ENCODE measurements at places on chromosomes 11 and 22.

GRCh38 chr11:76782531-76783293 lies 444 bp upstream of the TSKU start:
- peak; percentile 98 for DNase-seq

DNA sequence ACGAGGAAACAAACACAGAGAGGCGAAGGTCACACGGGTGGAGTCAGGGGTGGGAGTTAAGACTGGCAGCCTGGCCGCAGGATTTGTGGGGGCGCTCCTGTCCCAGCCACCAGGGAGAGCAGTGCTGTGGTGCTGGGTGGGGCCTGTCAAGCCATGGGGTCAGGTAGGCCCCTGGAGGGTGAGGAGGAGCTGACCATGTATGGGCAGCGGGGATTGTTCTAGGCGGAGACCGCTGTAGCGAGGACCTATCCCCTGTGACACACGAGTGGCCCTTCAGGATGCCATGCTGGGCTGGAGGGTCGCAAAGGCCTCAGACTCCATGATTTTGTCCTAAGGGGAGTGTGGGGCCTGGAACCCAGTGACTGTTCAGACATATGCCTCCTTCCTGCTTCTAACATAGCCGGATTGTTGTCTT lies 1.6 kb upstream of the RPS19BP1 start:
- DNase-seq, result no peak

DNA sequence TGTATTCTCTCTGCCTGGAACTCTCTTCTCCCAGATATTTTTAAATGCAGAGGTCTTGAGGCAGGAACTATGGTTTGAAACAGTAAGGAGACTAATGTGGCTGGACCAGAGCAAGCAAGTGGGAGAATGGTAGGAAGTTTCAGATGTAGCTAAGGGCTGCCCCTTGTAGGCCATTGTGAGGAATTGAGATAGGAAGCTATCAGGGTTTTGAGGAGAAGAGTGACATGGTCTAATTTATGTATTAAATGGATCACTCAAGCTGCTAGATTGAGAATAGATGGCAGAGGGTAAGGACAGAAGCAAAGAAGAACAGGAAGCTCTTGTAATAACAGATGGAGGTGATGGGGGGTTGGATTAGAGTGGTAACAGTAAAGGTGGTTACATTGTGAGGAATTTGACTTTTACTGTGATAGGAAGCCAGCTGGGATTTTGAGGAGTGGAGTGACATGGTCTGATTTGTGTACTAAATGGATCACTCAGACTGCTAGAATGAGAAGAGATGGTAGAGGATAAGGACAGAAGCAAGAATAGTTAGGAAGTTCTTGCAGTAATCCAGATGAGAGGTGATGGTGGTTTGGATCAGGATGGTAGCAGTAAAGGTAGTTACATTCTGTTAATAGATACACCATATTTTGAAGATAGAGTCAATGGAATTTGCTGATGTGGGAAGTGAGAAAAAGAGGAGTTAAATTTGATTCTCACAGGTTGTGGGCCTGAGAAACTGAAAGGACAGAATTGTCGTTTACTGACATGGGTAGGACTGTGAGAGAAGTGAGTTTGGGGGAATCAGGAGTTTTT lies 63.0 kb downstream of the HIPK3 start:
- DNase-seq, result no peak

GRCh38 chr11:111512296-111513239 lies at the start of gene BTG4:
Gene BTG4 (minus strand): TSS chr11:111512386. CDS start chr11:111498776, 13,610 bp downstream.
- DNase-seq, result no peak

- DNase-seq, result no peak
Observed at GRCh38 chr11:76076749-76077148, 129.6 kb downstream of the WNT11 start.

DNA sequence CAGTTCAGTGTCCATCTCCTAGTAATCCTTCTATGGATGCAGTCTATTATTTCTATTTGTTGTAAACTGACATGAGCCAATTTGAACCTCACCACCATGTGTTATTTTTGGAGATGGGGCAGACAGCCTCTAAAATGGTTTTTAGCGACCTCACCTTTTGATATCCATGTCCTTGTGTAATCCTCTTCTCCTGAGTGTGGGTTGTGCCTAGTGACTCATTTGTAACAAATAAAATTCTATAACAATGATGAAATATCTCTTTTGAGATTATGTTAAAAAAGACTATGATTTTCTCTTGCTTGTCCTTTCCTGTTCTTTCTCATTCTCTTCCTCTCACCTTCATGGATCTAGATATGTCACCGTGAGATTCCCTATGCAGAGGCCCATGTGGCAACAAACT lies 554.6 kb upstream of the ANO3 start:
- DNase-seq, result no peak

DNA sequence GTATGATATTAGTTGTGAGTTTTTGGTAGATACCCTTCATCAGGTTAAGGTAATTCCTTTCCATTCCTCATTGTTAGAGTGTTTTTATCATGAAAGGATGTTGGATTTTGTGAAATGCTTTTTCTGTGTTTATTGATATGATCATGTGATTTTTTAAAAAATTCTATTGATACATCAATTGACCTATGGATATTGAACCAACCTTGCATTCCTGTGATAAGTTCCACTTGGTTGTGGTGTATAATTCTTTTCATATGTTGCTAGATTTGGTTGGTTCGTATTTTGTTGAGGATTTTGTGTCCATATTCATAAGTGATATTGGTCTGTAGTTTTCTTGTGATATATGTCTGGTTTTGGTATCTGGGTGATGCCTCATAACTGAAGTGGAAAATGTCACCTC lies 6.7 kb downstream of the ANKRD13D start:
- no peak for DNase-seq

- DNase-seq, result no peak
Observed at GRCh38 chr11:112744041-112744440, 217.2 kb upstream of the NCAM1 start.

DNA sequence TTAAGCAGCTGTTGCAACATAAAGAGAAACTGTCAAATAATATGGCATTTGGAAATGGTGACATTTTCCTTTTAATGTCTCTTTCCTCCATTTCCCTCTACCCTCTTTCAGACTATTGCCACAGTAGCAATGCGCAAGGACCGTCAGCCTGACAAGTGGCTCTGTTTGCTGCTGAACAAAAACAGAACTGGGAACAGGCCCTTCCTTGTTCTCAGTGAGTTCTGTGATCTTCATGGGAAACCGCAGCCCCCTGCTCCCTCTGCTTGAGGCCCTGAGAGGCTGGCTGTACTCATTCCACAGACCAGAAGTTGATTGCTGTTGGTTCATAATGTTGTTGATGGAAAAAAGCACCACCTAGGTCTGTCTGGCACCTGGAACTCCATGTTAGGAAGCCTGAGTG lies 559.7 kb downstream of the OPCML start:
- no peak for DNase-seq

DNA sequence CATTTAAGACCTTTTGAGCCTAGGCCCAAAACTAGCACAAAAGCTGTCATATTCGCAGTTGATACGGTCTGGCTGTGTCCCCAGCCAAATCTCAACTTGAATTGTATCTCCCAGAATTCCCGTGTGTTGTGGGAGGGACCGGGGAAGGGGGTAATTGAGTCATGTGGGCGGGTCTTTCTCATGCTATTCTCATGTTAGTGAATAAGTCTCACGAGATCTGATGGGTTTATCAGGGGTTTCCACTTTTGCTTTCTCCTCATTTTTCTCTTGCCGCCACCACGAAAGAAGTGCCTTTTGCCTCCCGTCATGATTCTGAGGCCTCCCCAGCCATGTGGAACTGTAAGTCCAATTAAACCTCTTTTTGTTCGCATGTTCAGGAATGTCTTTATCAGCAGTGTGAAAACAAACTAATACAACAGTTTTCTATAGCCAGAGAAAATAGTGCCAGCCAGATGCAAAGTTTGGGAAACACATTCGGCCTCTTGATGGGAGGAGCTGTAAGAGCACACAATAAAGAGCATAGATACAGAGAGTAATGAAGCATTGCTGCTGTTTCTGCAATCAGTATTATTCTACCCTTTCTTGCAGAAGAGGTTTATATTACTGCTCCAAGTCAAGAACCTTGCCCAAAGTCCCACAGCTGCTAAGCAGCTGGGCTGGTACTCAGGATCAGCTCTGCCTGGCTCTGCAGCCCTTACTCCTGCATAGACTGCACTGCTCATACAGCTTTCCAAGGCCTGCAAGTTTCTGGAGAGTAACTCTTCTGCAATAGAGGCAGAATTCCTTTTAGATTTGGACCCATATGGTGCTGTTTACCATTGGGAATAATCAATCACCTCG lies 2.0 kb upstream of the ZNF195 start:
- DNase-seq, result no peak

- peak; percentile 39 for DNase-seq
Observed at GRCh38 chr11:109978895-109979294, 114.3 kb upstream of the ZC3H12C start.

DNA sequence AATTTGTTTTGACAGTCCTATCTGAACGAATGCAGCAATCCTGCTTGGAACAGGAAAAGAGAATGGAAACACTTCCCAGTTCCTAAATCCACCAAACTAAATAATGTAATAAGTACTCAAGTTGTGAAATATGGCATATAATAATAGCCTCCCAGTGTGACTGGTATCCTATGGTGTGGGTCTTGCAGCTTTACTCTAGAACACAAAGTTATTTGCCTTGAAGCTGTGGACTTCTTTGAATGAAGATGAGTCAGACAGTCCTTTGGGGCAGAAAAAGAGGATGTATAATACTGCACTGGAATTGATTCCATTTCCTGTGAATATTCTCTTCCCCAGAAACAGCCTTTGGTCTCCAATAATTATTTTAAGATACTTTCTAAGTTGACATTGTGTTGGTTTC lies 887.0 kb downstream of the KCNA4 start:
- DNase-seq, result peak; percentile 75

DNA sequence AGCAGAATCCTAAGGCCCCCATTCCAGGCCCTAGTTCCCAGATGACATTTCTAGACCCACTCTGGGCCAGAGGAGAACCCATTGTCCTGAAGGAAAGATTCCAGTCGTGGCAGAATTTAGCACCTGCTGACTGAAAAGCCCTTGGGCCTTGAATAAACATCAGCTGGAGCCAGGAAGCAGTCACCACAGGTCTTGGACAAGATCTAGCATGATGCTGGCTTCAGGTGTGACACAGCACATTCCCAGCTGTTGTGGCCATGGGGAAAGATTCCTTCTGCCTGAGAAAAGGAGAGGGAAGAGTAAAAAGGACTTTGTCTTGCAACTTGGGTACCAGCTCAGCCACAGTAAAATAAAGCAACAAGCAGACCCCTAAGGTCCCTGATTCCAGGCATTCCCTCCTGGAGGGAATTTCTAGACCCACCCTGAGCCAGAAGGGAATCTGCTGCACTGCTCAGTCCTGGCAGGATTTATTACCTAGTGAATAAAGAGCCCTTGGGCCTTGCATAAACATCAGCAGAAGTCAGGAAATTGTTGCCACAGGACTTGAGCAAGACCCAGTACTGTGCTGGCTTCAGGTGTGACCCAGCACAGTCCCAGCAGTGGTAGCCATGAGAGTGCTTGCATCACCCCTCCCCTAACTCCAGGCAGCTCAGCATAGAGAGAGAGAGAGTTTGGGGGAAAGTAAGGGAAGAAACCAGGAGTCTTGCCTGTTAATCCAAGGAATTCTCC lies 42.5 kb upstream of the PAMR1 start:
- DNase-seq, result peak; percentile 19

DNA sequence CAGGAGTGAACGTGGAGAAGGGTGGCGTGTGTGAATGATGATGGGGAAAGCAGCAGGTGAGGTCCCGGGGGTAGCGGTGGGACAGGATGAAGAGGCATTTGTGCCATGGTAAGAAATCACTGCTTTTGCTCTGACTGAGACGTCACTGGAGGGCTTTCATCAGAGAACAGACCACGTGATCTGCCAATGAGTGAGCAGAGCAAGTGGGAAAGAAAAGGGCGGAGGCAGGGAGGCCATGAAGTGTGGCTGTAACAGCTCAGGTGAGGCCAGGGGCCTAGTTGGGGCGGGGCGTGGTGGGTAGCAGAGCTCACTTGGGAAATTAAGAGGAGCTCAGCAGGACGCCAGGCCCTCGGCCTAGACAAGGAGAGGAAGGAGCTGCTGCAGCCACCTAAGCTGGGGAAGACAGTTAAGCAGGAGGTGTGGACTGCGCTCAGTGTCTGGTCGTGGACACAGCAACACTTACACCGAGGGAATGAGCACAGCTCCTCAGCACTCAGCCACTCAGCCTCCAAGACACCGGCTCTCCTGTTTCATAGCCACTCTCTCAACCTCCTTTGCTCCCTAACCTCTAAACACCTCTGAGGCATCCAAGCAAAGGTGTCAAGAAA lies 14.1 kb upstream of the TMEM121B start:
- DNase-seq, result no peak

DNA sequence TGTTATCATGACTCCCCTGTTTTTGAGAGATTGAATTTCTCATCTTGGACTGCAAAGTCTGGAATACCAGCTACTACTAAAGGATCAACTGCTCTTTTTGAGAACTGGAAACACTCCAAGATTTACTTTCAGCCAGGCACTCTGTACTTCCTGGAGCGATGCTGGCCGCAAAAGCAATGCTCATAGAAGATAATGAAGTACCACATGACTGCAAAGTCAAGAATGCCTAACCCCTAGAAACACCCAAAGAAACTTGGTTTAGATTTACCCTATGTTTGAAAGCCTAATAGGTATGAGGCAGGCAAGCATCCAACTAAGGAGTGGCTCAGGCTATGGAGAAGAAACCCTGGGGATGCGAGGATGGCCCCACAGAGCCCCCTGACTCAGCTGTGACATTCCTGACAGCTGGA lies 47.7 kb upstream of the ARHGAP20 start:
- peak; percentile 89 for DNase-seq

- DNase-seq, result no peak
Observed at GRCh38 chr22:50700387-50701075, 27.9 kb downstream of the SHANK3 start.

DNA sequence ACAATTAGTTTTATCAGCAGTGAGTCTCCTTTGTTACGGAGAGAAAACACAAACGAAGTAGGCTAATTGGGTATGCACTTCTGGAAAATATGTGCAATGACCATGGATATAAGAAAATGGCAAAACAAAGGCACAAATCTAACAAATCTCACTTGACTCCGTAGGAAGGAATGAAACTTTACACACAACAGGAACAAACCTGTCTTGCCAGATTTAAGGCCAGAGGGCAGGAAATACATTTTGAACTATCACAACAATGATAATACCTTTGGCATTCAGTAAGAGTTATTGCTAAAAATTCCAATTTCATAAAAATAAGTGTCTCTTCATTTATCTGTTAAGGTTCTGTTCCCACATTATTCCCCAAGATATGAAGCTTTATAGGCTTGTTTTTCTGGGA lies 36.6 kb downstream of the SLC25A17 start:
- no peak for DNase-seq

All from astrocyte of the spinal cord (primary cell).